ENCODE measurements at places on chromosomes 3 and 15. TPM values are rescaled to one million over a fixed set of nuclear protein-coding genes. Genes with fewer than 3 reads are reported as not detected.

Gene GLDN
- total RNA-seq = not detected

Gene APEH
- total RNA-seq = 105 TPM

Gene CD200R1
- not detected for total RNA-seq

Gene STXBP5L
- not detected for total RNA-seq

Gene HAPLN3
- total RNA-seq = 41.3 TPM

Gene MUC4
- not detected for total RNA-seq

Gene PPP1R14D
- not detected for total RNA-seq

DNA sequence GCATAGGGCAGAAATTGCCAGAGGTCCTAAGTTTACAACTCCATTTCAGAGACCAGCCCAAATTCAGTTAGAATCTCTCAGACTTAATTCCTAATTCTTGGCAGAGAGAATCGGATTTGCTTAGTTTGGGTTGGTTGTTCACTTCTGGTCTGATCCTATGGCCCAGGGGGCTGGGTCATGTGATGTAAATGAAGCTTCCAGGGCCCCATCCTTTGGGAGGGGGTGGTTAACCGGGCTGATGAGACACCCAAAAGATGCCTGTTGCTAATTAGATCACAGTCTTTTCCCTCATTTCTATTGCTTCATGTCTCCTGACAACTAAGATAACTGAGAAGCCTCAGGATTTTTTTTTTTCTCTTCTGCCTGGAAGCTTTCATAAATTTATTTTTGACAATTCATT is 11.1 kb upstream of the ZNF620 start:
- H3K27me3 ChIP-seq = no peaks in the 10 kb centered on the region
- H3K4me3 ChIP-seq = no peak overlapping the region
- H3K27ac ChIP-seq = no peak overlapping the region
- no peak for DNase-seq
- no peaks in the 10 kb centered on the region for H3K4me1 ChIP-seq

DNA sequence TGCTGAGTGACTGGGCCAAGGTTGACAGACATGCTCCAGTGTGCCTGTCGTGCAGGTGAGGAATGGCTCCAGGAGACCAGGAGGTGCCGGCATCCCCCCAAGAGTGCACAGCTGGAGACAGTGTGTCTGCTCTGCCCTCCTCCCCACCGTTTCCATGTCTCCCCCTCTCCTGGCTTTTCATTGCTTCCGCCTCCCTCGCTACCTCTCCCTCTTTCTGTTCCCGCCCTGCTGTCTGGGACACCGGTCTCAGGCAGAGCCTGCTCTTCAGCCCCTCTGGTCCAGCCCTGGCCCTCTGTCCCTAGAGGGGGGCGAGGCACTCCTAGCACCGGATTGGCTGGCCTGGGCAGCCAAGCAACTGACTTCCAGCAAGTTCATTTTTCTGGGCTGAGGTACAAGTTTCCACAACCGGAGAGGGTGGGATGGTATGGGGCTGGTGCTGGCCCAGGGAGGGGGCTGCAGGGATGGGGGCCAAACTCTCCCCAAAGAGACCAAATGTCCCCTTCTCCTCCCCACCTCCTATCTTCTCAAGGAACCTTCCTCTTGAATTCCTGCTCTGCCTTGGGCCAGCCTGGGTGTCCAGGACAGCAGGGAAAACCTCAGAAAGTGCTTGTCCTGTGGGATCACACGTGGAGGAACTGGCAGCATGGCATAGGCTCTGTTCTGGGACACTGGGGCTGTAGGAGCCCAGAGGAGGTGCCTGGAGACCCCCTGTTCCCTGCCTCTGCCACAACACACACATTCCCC is 32.6 kb downstream of the PRKCD start:
- no peak overlapping the region for H3K4me3 ChIP-seq
- no peaks in the 10 kb centered on the region for H3K27me3 ChIP-seq
- DNase-seq = no peak
- H3K27ac ChIP-seq = peak overlapping the region; percentile 78

GRCh38 chr3:14617508-14618023 is 34.0 kb upstream of the CCDC174 start:
- H3K36me3 ChIP-seq = no peaks in the 10 kb centered on the region
- H3K4me3 ChIP-seq = no peak overlapping the region
- H3K4me1 ChIP-seq = no peaks in the 10 kb centered on the region
- H3K27me3 ChIP-seq = peaks cover 54% of the 10 kb centered on the region
- no peak overlapping the region for H3K27ac ChIP-seq

GRCh38 chr3:4704552-4704951 is 211.4 kb downstream of the ITPR1 start:
- H3K27ac ChIP-seq = no peak overlapping the region
- no peak for DNase-seq
- H3K4me3 ChIP-seq = no peak overlapping the region
- no peaks in the 10 kb centered on the region for H3K27me3 ChIP-seq
- peaks cover 2% of the 10 kb centered on the region for H3K4me1 ChIP-seq

DNA sequence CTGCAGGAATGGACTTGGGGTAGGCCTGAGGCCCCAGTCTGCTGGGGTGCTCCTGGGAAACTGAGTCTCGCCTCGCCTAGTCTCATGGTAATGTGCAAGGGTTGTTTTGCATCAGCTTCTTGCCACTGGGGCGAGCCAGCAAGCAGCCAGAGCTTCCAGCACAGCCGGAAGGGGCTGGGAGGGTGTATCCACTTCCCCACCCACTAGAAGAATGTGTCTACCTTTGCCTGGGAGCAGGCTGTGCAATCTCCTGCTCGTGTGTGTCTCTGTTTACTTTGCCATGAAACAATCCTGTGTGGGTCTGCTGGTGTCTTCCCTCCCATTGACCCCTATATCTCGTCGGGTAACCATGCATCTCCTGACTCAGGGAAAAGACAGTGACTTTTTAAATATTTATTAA is 21.8 kb upstream of the ERICH6 start:
- H3K27me3 ChIP-seq = no peaks in the 10 kb centered on the region
- H3K4me3 ChIP-seq = no peak overlapping the region
- no peaks in the 10 kb centered on the region for H3K4me1 ChIP-seq

DNA sequence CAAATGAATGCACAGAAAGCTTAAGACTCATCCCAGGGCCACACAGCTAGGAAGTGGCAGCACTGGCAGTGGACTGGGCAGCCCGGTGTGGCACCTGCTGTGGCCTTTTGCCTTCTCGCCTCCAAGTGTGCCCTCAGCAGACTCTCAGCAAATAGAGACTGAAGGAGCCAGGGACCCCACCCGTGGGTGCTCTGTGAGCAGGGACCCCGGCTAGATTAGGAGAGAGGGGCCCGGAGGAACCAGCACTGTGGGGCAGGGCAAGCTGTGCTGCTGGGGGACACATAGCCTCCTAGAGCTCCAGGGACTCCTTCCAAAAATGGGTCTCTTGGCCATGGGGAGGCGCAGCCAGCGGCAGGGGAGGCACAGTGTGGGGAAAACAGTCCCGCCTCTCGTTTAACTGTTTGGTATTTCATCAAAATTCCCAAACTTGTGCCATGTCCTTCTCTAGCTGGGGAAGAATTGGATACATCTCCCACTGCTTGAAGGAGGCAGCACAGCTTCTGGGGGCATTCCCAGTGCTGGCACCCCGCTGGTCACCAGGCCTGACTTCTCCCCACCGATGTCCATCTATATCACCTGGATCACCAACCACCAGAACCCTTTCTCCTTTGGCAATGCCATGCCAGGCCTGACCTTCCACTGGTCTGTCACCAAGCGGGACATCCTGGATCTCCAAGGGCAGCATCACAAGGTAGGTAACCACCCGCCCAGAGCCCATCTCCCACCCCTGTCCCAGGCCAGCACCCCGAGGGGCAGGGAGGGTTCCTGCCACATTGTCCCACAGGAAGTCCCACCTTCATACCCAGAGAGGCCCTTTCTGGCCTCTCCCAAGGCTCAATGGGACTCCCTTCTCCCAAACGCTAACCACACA is 12.0 kb upstream of the TXNRD3 start:
- no peak overlapping the region for H3K4me3 ChIP-seq
- H3K27ac ChIP-seq = no peak overlapping the region
- DNase-seq = peak; percentile 73
- no peaks in the 10 kb centered on the region for H3K36me3 ChIP-seq
- peaks cover 58% of the 10 kb centered on the region for H3K27me3 ChIP-seq

DNA sequence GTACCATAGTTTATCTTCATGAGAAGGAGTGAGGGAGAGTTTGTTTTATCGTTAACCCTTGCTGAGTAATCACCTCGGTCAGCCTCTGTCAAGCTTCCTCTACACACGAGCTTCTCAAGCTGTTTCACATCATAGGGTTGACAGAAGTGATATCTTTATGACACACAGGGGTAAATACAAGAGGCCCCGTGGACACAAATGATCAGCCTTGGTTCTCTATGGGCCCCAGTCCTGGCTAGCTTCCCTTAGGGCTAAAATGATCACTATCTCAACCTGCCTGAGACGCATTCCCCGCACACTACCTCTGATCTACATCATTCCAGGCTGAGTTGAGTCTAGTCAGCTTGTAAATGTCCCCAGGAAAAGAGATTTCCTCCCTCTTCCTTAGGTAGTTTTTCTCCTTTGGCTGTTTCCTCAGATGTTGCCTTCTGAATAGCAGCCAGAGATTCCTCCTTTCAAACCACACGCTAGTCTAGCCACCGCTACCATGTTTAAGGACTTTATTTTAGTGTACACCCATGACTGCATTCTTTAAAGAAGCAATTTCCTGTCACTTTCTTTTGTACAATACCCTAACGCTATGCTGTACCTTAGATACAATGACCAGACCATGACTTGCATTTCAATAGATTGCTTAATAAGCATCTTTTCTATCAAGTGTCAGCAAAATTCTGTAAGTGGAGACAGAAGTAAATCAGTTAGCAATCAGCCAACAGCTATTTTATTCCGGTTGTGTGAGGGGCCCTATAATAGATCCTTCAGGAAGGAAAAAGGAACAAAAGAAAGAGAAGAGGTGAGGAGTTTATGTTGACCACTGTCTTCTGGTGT is 35.1 kb upstream of the PPARG start:
- no peak overlapping the region for H3K4me3 ChIP-seq
- H3K27ac ChIP-seq = no peak overlapping the region
- peaks cover 31% of the 10 kb centered on the region for H3K27me3 ChIP-seq
- H3K36me3 ChIP-seq = peaks cover 3% of the 10 kb centered on the region
- H3K4me1 ChIP-seq = no peaks in the 10 kb centered on the region
- DNase-seq = no peak

DNA sequence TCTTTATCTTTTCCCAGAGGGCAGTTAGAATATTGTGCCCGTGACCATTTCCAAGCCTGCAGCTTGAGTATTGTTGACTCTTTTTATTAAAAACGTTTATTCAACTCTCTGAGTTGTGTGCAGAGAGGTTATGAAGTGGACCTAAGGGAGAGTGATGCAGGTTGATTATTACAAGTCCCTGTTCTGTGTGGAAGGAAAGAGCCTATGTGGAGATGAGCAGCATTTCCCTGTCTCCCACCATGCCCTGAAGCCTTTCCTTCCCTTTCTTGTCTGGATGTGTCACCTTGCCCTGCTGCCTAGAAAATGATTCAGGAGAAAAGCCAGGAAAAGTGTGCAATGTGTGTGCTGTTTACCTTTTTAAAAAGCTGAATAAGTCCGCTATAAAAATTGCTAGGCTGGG is 19.4 kb downstream of the ZPLD1 start:
- H3K4me3 ChIP-seq = no peak overlapping the region
- H3K27me3 ChIP-seq = peaks cover 6% of the 10 kb centered on the region
- H3K36me3 ChIP-seq = no peaks in the 10 kb centered on the region
- no peak overlapping the region for H3K27ac ChIP-seq
- no peak for DNase-seq
- peaks cover 3% of the 10 kb centered on the region for H3K4me1 ChIP-seq

DNA sequence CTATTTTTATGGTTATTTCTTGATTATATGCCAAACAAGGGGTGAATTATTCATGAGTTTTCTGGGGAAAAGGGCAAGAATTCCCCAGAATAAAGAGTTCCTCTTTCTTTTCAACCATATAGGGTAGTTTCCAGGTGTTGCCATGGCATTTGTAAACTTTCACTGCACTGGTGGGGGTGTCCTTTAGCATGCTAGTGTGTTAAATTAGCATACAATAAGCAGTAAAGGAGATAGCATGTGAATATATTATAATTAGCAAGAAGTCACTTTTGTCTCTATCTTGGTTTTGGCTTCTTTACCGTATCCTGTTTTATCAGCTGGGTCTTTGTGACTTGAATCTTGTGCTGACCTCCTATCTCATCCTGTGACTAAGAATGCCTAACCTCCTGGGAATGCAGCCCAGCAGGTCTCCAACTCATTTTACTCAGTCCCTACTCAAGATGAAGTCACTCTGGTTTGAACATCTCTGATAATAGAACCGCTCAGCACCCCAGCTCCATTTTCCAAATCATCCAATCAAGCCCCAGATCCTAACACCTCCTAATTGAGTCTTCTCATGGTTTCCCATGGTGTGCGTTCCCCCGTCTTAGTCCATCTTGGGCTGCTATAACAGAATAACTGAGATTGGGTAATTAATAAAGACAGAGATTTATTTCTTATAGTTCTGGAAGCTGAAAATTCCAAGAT is 3.4 kb upstream of the SELENOT start:
- H3K27ac ChIP-seq = no peak overlapping the region
- H3K36me3 ChIP-seq = no peaks in the 10 kb centered on the region
- DNase-seq = no peak
- H3K4me1 ChIP-seq = peaks cover 33% of the 10 kb centered on the region

- H3K4me1 ChIP-seq = peaks cover 19% of the 10 kb centered on the region
- H3K27me3 ChIP-seq = no peaks in the 10 kb centered on the region
- DNase-seq = no peak
- H3K36me3 ChIP-seq = no peaks in the 10 kb centered on the region
- peak overlapping the region; percentile 66 for H3K27ac ChIP-seq
Observed at GRCh38 chr3:54999159-54999558, 71.3 kb upstream of the LRTM1 start.

DNA sequence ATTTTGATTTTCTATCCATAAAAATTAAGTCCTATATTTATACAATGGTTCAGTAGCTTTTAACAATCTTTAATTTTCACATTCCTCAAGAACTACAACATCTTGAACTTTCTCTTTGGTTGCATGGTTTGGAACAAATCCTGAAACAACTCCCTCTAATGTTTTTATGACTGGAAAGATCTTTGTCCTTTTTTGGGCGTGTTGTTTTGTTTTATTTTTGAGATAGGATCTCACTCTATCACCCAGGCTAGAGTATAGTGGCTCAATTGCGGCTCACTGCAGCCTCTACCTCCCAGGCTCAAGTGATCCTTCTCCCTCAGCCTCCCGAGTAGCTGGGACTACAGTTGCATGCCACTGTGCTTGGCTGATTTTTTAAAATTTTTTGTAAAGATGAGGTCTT is 4.0 kb downstream of the STX19 start:
- no peaks in the 10 kb centered on the region for H3K27me3 ChIP-seq
- no peak for DNase-seq
- peaks cover 1% of the 10 kb centered on the region for H3K36me3 ChIP-seq
- no peak overlapping the region for H3K4me3 ChIP-seq
- H3K4me1 ChIP-seq = peaks cover 9% of the 10 kb centered on the region

DNA sequence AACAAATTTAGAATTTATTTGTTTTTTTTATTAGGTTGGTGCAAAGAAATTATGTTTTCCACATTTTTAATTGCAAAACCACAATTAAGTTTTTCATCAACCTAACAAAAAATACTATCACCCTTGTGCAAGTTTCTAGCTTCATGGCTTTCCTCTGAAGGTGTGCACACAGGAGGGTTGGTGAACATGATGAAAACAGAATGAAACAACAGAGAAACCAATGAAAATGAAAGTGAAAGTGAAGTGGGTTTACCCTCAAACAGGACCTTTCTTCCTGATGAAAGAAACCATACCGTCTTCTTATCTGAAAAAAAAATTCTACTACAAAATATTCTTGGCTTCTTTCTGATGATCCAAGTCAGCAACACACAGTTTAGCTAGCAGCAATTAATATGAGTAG is 71.9 kb upstream of the FEZF2 start:
- H3K36me3 ChIP-seq = no peaks in the 10 kb centered on the region
- H3K27ac ChIP-seq = no peak overlapping the region
- peak overlapping the region; percentile 40 for H3K4me3 ChIP-seq
- H3K4me1 ChIP-seq = peaks cover 8% of the 10 kb centered on the region
- peaks cover 8% of the 10 kb centered on the region for H3K27me3 ChIP-seq

Measured in osteocyte (in vitro differentiated cells).